ENCODE measurements at places on chromosomes 16 and 17.

GRCh38 chr16:80804526-80805383, at the start of gene CDYL2:
Gene CDYL2, minus strand, starts transcription at chr16:80804598. Its CDS starts 425 bp downstream, at chr16:80804173.
- no peaks in the 10 kb centered on the region for H3K27me3 ChIP-seq
- peak within 1 kb of the TSS; percentile 60 for H3K4me3 ChIP-seq
- H3K4me1 ChIP-seq, result peaks cover 10% of the 10 kb centered on the region
- H3K36me3 ChIP-seq, result no peaks in the 10 kb centered on the region
- no peak within 1 kb of the TSS for H3K27ac ChIP-seq

- H3K27ac ChIP-seq, result peak overlapping the region; percentile 70
- peaks cover 22% of the 10 kb centered on the region for H3K4me1 ChIP-seq
- H3K36me3 ChIP-seq, result peaks cover 17% of the 10 kb centered on the region
- H3K27me3 ChIP-seq, result no peaks in the 10 kb centered on the region
- peak overlapping the region; percentile 75 for H3K4me3 ChIP-seq
- DNase-seq, result no peak
Measured at GRCh38 chr17:76709077-76709950, 1.5 kb downstream of the MXRA7 start.

GRCh38 chr16:60302261-60302660, 1568.1 kb upstream of the GOT2 start:
- H3K27ac ChIP-seq, result no peak overlapping the region
- no peak overlapping the region for H3K4me3 ChIP-seq
- no peak for DNase-seq
- H3K4me1 ChIP-seq, result no peaks in the 10 kb centered on the region
- H3K36me3 ChIP-seq, result no peaks in the 10 kb centered on the region

GRCh38 chr17:32849879-32850278, 27.0 kb downstream of the MYO1D start:
- peaks cover 31% of the 10 kb centered on the region for H3K4me1 ChIP-seq
- DNase-seq, result no peak
- no peaks in the 10 kb centered on the region for H3K36me3 ChIP-seq
- H3K4me3 ChIP-seq, result no peak overlapping the region
